NCI-H146 (cell line): ENCODE measurements at places on chromosomes 5 and 9.

GRCh38 chr5:180720486-180720885, 19.4 kb downstream of the OR2Y1 start:
- DNase-seq = no peak

- peak; percentile 9 for DNase-seq
These were observed 588 bp upstream of the PLPP1 start for GRCh38 chr5:55535199-55535905.

DNA sequence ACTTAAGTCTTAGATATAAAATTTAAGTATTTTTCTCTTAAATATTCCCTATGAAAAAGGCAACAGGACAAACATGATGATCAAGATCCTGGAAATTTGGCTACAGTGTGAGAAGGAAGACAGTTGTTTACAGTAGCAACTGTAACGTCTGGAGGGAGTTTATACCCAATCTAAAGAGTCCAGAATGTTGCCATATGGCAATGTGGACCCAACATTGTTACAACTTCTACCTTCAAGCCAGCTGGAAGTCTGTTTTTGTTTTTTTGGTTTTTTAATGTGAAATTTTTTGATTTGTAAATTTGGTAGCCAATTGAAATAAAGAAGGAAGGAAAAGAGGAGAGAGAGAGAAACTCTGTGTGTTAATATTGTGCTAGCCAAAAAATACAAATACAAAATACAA, 233.4 kb downstream of the CHSY3 start:
- DNase-seq = no peak

GRCh38 chr5:1509346-1510085, 14.2 kb downstream of the LPCAT1 start:
- DNase-seq = no peak

DNA sequence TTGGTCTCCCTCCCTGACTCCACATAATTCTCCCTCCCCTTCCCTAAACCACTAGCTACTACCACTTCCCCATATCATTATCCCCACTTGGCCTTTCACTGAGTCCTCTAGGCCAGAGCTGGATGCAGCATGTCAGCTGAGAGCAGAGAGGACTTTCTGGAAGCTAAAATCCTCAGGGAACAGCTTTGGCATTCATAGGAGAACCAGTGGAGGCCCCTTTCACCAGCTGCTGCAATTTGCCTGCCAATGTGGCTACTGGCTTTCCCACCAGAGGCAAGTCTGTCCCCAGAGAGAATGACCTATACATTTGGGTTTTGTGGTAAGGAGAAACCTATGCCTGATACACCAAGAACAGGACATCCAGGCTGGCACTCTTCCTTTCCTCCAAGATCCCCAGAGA, 14.4 kb downstream of the FAM219A start:
- DNase-seq = no peak

DNA sequence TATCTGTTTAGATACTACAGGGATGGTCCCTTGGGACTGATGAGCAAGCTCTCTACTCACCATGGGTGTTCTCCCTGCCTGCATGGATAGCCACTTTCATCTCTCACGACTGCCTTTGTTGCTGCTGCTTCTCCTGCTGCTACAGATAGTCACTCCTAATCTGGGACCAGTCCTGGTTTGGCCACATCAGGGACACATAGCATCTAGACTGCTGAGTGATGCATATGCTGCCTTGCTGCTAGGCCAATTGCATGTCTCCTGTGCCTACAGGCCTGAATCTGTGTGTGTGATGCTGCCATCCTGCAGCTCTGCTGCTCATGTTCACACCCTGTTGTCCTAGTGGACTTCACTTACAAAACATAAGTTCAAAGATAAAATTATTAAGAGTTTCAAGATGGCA, 297.1 kb downstream of the HCN1 start:
- peak; percentile 35 for DNase-seq

DNA sequence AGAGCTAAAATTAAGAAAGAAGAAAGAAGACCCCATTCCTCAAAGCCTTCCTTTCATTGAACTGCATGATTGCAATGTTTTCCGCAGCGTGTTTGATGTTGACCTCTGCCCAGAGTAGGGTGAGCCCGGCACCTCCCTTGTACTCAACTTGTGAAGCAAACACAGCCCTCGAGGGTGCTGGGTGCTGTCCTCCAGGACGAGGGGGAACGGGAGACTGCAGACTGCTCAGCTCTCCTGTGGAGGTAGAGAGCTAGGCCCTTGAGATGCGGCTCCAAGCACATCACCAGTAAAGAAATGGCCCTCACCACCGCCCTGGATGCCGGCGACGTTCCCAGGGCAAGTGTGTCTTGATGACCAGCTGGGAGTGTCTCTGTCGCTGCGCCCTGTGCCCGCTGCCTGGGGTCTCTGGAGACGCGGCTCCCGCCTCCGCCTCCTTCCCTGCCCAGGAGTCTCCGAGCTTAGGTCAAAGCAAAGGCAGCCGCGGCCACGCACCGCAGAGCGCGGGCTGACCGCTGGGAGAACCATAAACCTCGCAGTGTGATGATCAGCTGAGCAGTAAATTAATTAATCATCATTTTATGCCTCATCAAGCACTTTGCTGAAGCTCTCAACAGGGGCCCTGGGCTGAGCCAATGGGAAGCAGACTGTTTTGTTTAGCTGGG, 108.7 kb downstream of the IRX2 start:
- DNase-seq = no peak

DNA sequence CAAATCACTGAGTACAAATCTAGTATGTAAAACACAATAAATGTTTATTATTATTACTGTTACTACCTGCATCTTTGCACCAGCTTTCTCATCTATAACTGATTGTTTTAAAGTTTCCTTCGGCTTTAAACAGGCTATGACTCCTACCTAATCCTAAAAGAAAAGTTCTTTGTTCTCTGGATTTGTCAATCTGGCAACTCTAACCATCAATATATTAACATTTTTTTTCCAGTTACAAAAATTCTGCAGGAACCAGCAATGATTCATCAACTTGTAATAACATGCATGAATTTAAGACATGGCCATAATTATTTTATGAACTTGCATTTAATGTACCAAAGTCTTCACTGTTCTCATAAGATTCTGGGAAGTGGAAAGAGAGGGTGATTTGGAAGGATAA, 228.5 kb downstream of the PIK3R1 start:
- DNase-seq = no peak
